Stimulated activated naive CD4-positive, alpha-beta T cell treated with Interleukin-2 at 50 U/mL for 16 hours (primary cell): ENCODE measurements at places on chromosomes 2 and 18.

DNA sequence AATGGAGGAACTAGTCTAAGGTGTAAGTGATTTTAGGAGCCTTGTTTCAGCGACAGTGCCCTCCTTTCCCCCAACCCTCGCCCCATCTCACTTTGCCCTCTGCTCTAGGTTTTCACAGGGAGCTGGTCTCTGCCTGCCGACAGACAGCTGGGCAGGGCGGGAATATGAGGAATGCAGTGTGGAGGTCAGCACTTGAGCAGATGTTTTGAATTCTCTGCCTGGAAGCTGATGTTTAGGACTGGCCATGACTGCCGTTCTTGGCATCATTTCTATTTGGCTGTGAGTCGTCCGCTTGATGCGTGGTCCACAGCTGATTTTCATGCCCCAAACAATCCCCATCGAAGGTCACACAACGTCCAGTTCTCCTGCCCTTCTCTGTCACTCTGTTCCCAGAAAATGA is 55.1 kb upstream of the SIX3 start:
- no peak for DNase-seq

- DNase-seq = no peak
These were observed at the start of gene HDAC4 for GRCh38 chr2:239400596-239401066. Gene HDAC4 (minus strand): TSS chr2:239401020. CDS start chr2:239352699, 48,321 bp downstream.

DNA sequence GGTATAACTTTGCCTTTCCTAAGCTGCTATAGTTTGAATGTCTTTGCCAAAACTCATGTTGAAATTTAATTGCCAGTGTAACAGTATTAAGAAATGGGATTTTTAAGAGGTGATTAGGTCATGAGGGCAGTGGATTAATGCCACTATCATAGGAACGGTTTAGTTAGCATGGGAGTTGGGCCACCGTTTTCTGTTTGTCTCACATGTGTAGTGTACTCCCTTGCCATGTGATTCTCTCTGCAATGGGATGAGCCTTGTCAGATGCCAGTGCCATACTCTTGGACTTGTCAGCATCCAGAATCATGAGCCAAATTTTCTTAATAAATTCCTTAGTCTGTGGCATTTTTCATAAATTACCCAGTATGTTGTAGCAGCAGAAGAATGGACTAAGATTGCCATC is 388.9 kb upstream of the RGPD4 start:
- DNase-seq = no peak

- DNase-seq = no peak
These were observed 25.7 kb downstream of the ADI1 start for GRCh38 chr2:3493615-3494007.
